Hindlimb muscle (tissue), 1 donor: ENCODE measurements at places on chromosomes 13 and 19.

DNA sequence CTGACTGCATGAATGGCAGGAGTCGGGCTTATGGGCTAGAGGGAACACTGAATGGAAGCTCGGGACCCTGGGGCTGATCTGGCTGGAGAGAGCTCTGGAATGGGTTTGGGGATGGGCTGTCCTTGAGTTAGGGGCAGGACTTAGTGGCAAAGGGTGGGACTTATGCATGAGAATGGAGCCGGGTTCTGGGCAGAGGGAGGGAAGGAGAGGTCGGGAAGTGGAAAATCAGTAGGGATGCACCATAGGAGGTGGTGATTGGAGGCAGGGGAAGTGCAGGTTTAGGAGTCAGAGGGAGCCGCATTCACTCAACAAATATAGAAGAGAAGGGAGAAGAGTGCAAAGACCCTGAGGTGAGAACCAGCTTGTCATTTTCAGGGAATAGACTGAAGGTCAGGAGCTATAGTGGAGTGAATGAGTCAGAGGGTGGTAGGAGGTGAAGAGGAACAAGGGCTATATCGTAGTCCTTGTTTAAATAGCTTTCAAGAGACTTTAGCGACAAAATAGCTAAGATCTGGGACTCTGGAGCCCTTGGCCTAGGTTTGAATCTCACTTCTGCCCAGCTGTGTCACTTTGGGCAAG lies 748 bp downstream of the RAB4B start:
- DNase-seq: no peak

- DNase-seq: no peak
Measured at GRCh38 chr19:5547881-5548280, 19.9 kb downstream of the TINCR start.

DNA sequence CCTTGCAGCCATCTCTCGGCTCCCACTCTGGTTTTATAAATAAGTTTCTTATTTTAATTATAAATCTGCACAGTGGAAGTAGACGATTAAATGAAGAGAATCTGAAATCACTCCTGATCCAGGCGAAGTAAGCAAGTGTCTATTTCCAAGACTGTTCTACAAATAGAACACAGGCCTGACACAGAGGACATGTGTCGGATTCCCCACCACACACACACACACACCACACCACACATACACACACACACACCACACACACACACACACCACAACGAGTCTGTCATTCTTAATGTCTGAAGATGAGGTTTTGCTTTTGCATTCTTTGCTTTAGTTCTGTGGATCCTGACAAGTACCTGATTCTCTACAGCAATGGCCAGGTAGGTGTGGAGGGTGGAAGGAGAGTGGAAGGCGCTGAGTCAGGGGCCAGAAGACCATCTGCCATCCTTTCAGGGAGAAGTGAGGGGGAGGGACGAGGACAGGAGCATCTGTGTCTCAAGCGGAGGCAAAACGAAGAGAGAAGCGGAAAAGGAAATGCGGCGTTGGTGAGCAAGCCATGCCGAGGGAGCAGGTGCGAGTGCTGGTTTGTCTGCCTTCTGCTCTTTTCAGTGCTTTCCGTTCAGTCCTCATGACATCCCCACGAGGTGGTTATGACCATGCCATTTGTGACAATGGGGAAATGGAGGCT lies 110.2 kb downstream of the TEX26 start:
- no peak for DNase-seq

DNA sequence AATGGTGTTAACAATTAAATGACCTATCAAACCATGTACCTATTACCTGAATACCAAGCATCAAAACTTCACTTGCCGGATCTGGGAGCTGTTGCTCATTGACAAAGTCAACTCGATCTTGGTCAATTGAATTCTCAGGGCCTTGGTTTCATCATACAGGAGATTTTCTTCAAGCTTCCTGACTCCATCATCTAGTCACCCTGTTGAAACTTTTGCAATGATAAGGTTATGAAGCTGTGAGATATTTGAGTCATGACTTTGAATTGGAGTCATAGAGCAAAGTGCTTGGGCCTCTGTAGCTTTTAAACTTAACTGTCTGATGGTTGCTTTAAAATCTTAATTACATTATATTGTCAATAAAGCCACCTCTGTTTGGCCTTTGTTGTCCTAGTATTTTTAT lies 260.9 kb downstream of the COG6 start:
- DNase-seq: no peak

GRCh38 chr13:86906127-86906874 lies 764.9 kb upstream of the SLITRK5 start:
- no peak for DNase-seq

- no peak for DNase-seq
Measured at GRCh38 chr13:65855242-65855805, 1374.8 kb downstream of the PCDH9 start.

DNA sequence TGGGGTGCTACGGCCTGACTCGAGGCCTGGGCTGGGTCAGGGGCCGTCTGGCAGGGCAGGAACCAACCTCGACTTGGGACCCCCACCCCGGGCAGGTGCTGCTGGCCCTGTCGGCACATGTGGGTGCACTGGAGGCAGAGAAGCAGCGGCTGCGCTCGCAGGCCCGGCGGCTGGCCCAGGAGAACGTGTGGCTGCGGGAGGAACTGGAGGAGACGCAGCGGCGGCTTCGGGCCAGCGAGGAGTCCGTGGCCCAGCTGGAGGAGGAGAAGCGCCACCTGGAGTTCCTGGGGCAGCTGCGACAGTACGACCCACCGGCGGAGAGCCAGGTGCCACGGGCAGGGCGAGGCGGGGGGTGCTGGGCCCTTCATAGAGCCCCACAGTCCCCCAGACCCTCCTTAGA lies 5.9 kb downstream of the KLC3 start:
- DNase-seq: no peak

DNA sequence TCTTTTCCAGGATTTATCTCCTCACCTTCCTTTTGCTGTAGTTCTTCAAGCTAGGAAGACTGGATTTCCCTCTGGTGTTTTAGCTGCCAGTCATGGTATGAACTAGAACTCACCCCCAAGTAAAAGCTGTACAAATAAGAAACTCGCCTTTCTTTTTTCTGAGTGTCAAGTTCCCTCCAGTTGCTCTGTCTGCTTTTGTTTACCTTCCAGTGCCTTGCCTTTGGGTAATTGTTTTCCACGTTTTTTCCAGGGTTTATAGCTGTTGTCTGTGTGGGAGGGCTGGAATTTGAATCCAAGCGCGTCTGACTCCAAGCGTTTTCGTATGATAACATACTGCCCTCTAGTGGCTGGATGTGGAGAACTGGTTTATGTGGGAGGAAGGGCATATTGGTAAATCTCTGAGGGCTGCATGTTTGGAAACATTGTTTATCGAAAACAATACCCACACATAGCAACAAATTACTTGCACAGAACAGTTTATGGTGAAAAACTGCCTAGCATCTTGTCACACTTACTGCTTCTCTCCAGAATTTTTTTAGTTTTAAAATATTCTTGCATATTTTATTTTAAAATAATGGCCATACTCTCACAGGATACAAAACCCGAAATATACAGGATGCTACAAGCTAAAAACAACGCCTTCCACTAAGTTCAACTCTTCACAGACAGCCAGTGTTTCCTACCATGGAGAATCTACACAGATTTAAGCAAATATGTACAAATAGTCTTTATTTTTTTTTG lies 19.2 kb downstream of the RCN3 start:
- DNase-seq: peak; percentile 91

DNA sequence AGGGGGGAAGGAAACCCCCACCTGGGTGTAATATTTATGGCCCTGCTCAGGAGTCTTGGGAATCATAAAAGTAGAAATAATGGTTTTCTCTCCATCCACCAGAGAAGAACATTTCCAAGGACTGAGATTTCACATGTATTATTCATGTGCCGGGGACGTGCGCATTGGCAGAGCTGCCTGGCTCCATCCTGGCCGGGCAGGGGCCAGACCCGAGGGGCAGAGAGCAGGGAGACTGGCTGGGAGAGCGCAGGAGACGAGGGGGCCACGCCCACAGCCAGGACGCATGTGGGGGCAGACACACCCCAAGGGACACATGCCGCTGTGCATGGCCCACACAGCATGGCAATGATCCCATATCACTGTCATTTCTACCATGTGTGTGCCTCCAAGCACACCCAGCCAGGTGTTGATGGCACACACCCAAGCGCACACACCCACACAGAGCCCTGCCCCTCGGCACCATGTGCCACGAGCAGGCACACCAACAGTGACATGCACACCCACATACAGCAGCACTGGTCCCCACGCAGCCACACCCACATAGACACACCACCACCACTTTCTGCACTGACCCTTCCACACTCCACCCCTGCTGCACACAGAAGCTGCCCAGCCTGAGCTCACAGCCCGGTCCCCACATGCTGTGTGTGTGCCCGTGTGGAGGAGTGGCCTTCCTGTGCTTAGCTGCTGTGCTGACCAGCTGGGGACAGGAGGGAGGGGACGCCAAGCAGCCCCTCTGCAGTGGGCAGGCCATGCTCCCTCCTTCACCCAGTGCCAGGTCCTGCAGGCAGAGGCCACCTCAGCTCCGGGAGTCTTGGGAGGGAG lies 39.3 kb downstream of the CEBPG start:
- no peak for DNase-seq
